Myometrial cell (primary cell): ENCODE measurements at places on chromosomes 13 and 19. TPM values are rescaled to one million over a fixed set of nuclear protein-coding genes. Genes with fewer than 3 reads are reported as not detected.

JSRP1 gene
- total RNA-seq = not detected in 2 replicates

RHPN2 gene
- total RNA-seq = 2.3 and 2.6 TPM in 2 replicates

NFIX gene
- total RNA-seq = 47.6 and 49.4 TPM in 2 replicates

CEACAM3 gene
- total RNA-seq = not detected in 2 replicates

CCDC70 gene
- not detected in 2 replicates for total RNA-seq

CCDC8 gene
- 22.2 and 22.5 TPM in 2 replicates for total RNA-seq

NALCN gene
- total RNA-seq = 1.8 and 2.6 TPM in 2 replicates

PSPN gene
- under 0.01 and 0.89 TPM in 2 replicates for total RNA-seq

ZNF850 gene
- 0.29 and 0.35 TPM in 2 replicates for total RNA-seq

GRIN2D gene
- total RNA-seq = 0.35 TPM in 1 of 2 replicates, not detected in the other

KCNN1 gene
- not detected in 2 replicates for total RNA-seq

PSG6 gene
- not detected in 2 replicates for total RNA-seq

ZNF329 gene
- 6.9 and 8.6 TPM in 2 replicates for total RNA-seq

ASF1B gene
- 37.4 and 40.9 TPM in 2 replicates for total RNA-seq

CTXN1 gene
- 2.9 and 4.3 TPM in 2 replicates for total RNA-seq

PALM3 gene
- not detected in 2 replicates for total RNA-seq

PDCD2L gene
- 12.8 and 15.0 TPM in 2 replicates for total RNA-seq

ZNF418 gene
- total RNA-seq = 0.29 and 1.8 TPM in 2 replicates

PPFIA3 gene
- total RNA-seq = 1.2 and 1.8 TPM in 2 replicates

GARIN5A gene
- not detected in 2 replicates for total RNA-seq

NLRP4 gene
- not detected in 2 replicates for total RNA-seq

PRTN3 gene
- total RNA-seq = not detected in 2 replicates

CYP4F2 gene
- not detected in 2 replicates for total RNA-seq
